ENCODE measurements at places on chromosomes 16 and 17.

DNA sequence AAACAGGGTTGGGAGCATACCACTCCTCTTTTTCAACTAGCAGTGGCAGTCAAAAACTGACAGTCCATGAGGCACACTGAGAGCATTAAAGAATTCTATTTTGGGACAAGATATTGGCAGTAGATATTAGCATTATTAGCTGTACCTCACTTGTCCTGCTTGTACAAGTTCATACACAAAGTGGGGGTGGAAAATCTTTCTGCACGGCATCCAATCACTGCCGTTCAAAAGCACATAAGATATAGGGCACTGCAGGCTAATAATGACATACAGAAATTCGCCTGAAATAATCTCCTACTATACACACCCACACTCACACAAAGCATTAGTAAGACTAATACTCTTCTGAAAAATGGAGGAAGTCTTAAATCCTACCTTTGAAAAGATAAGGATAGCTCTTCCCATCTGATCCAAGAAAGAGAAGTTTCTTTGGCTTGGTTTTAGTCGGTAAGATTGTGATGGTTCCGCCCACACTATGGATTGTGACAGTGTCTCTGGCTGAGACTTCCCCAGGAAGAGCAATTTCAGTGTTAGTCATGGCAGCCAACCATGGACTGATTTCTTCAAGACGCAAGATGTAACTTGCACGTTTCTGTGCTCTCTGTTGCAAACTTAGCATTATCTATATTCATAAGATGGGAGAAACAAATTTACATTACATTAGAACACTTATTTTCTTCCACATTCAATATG is 40.6 kb upstream of the ARL6IP1 start:
- no peak for DNase-seq

DNA sequence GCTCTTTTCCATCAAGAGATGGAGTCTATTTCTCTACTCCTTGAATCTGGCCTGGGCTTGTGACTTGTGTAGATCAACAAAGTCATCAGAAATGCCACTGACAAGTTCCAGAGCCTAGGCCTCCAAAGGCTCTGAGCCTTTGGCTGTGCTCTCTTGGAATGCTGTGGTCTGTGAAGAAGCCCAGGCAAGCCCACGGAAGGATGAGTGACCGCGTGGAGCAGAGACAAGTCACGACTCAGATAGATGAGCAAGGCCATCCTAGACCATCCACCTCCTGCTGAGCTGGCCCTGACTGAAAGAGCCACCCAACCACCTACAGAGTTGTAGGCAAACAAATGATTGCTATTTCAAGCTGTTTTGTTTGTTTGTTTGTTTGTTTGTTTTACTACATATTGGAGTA is 11.6 kb upstream of the ICAM2 start:
- DNase-seq: peak; percentile 57

DNA sequence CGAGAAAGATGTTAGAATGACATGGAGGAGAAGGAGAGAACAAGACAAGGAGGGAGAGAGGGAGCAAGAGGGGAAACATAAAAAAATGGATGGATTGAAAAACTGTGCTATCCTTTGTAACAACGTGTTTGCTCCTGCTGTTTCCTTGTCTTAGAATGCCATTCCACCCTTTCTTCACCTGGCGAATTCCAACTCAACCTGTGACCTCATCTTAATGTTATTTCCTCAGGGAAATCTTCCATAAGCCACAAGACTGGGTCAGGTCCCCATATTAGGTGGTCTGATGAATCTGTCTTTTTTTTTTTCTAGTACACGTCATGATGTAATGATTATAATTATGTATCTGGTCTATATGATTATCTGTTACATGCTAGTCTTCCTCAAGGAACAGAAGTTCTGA is 195.0 kb upstream of the MAF start:
- no peak for DNase-seq

DNA sequence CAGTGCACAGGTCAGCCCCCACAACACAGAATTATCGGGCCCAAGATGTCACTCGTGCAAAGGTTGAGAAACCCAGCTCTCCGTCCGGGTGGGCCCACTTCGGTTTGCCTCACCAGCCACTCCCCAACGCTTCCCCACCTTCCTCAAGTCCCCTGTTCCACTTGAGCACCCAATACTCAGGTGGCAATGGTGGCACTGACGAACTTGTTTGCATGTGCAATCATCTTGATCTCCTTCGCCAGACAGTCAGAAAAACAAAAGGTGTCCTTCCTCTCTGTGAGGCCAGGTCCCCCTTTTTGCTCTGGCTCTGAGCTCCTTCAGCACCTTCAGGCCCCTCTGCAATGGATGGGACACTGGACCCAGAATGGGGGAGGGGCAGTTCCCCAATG is 3.7 kb downstream of the GGA2 start:
- no peak for DNase-seq

DNA sequence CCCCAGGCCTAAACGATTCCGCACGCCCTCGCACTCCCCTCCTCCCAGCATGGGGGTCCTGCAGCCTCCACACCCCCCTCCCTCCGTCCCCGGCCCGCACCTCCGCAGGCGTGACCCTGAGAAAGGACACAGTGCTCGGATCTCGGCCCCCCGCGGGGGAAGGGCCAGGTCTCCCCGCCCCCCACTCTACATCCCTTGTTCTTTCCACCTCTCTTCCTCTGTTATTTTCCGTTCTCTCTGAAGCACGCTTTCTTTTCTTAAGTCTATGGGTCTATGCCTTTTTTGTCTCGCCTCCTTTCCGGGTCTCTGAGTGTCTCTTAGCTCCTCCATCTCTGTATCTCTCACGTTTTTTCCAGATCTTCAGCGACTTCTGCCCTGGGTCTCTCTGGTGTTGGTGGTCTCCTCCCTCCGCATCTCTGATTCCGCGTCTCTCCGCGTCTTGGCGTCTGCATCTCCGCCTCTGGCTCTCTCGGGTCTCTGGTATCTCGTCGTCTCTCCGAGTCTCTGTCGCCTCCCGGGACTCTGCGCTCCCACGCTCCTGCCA is 2.1 kb upstream of the HES7 start:
- DNase-seq: peak; percentile 35

- DNase-seq: no peak
Observed at GRCh38 chr17:81150377-81151077, 14.8 kb upstream of the PVALEF start.

GRCh38 chr16:1127971-1128715 is 24.8 kb upstream of the CACNA1H start:
- DNase-seq: no peak

- peak; percentile 94 for DNase-seq
Observed at GRCh38 chr17:67390646-67391361, 13.7 kb downstream of the PITPNC1 start.

DNA sequence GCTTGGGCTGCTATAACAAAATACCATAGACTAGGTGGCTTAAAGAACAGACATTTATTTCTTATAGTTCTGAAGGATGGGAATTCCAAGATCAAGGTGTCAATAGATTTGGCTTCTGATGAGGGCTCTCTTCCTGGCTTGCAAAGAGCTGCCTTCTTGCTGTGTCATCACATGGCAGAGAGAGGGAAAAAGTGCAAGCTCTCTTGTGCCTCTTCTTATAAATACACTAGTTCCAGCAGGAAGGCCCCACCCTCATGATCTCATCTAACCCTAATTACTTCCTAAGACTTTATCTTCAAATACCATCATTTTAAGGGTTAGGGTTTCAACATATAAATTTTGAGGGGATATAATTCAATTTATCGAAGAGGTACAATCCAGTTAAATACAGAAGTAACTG is 30.6 kb downstream of the ABCA9 start:
- no peak for DNase-seq

DNA sequence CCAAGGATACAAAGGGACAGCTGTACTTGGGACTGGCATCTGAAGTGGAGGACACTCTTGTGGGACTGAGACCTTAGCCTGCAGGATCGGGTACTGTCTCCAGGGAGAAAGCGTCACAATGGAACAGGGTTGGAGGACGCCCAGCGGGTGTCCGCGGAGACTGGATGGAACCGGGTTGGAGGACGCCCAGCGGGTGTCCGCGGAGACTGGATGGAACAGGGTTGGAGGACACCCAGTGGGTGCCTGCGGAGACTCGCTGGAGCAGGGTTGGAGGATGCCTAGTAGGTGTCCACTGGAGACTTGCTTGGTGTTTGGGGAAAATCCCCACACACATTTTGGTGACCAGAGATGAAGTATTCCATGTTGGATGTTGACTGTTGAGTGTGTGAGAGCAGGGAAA is at the start of gene MYADML2:
MYADML2 (minus strand) TSS at position 45 of the 400 bp plus-strand sequence. CDS start 5,492 bp downstream, outside the sequence.
- no peak for DNase-seq

DNA sequence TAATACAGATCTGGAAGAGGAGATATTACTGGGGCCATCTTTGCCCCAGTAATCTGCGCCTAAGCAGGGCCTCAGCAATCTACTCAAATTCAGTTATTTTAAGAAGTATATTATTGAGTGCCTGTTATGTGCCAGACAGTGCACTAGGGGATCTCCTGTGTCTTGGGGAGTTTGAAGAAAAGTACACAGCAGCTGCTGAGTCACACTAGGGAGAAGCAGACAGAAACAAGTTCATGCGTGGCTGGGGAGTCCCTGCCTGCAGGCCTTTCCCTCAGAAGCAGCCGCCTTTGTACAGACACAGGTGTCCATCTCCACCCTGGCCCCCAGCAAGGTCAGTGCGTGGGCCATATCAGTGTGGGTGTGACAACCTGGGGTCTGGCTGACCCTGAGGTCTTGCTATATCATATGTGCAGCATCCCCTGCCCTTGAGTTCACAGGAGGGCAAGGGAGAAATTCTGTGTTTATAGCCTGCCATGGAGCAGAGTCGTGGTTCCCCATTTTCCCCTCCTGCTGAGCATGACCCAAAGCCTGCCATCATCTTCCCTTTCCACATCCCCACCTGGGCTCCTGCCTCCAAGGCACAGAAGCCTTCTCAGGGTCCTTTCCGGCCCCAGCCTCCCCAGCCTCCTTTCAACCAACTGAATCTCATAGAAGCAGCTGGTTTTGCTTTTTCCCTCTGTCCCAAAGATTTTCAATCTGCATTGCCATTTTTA is 229.9 kb upstream of the SDK2 start:
- DNase-seq: no peak

GRCh38 chr16:66491716-66492064 is 58.2 kb downstream of the TK2 start:
- DNase-seq: no peak

GRCh38 chr17:36124879-36125824 is 21.5 kb downstream of the CCL4 start:
- no peak for DNase-seq

GRCh38 chr16:67718668-67719047 is 458 bp downstream of the GFOD2 start:
- DNase-seq: no peak

DNA sequence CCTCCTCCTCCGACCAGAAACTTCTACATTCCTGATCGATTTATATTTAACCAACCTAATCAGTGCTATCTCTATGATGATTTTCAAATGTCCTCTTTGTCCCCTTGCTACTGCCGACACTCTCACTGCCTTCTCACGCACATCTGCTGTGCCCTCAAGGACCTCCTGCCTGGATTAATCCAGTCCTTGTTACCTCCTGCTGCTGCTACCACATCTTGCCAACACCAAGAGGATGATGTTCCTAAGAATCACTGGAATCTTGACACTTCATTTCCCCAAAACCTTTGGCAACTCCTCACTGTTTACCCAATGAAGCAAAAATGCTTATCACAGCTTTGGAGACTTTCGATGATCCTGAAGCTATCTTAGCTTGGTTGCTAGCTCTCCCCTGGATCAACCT is 287.3 kb upstream of the AXIN2 start:
- DNase-seq: peak; percentile 79

DNA sequence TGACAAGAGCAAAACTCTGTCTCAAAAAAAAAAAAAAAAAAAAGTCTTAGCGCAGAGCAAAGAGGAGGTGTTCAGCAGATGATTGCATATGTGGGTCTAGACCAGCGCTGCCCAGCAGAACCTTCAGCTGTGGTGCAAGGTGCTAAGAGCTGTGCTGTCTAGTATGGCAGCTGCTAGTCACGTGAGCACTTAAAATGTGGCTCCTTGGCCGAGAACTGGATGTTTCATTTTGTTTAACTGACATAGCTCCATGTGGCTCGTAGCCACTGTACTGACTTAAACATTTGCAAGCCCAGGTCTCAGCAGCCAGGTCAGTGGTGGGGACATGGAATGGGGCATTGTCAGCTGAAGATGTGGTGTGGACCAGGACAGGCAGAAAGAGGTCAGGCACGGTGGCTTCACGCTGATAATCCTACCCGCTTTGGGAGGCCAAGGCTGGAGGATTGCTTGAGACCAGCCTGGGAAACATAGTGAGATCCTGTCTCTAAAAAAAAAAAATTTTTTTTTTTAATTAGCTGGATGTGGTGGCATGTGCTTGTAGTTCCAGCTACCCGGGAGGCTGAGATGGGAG is 9.2 kb downstream of the C1QTNF1 start:
- DNase-seq: no peak

- peak; percentile 54 for DNase-seq
Observed at GRCh38 chr16:87465306-87465705, 27.5 kb downstream of the ZCCHC14 start.

- no peak for DNase-seq
Observed at GRCh38 chr16:19850131-19850817, 34.4 kb downstream of the GPRC5B start.

GRCh38 chr16:67447508-67448076 is 16.7 kb downstream of the HSD11B2 start:
- no peak for DNase-seq

DNA sequence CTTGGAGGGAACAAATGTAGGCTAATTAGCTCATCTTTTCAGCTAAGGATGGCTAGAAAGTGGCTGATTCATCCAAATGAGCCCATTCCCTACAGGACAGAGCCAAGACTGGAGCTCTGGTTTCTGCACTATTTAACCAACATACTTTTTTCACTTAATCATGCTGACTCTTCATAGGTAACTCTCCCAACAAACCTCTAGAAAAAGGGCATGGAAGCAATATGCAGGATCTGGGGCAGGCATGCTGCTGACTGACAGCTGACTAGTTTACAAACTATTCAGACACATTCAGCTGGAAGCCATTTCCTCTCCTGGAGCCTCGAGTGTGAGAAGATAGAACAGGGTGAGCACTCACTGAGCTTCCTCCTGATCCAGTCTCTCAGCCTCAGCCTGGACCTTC is 6.2 kb downstream of the BECN1 start:
- DNase-seq: peak; percentile 14

GRCh38 chr17:38874505-38875400 is 4.9 kb downstream of the LASP1 start:
- peak; percentile 78 for DNase-seq

DNA sequence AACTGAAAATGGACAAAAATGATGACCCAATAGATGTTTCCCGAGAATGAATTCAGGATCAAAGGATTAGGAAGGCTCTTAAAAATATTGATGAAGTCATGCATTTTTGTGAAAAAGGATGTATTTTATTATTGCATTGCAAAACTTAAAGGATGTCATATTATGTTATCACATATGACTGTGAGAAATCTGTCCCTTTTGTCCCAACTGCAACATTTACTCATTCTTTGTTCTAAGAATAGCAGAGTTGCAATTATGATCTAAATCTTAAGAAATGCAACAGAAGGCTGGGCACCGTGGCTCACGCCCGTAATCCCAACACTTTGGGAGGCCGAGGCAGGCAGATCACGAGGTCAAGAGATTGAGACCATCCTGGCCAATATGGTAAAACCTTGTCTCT is 13.1 kb upstream of the MYH13 start:
- DNase-seq: no peak

GRCh38 chr17:1206026-1206777 is 26.4 kb upstream of the ABR start:
- no peak for DNase-seq

GRCh38 chr17:63984236-63984635 is 11.5 kb upstream of the SCN4A start:
- DNase-seq: no peak

GRCh38 chr17:5816491-5817070 is 232.3 kb upstream of the NLRP1 start:
- DNase-seq: no peak
